ENCODE measurements at places on chromosomes 2 and 18. TPM values are rescaled to one million over a fixed set of nuclear protein-coding genes. Genes with fewer than 3 reads are reported as not detected.

The TUBB8B gene
- total RNA-seq, result not detected

- H3K4me1 ChIP-seq, result peaks cover 80% of the 10 kb centered on the region
- H3K36me3 ChIP-seq, result no peaks in the 10 kb centered on the region
- no peaks in the 10 kb centered on the region for H3K27me3 ChIP-seq
- no peak overlapping the region for H3K4me3 ChIP-seq
- H3K27ac ChIP-seq, result peak overlapping the region; percentile 98
- no peak for DNase-seq
These were observed 3.3 kb downstream of the ACVR1 start for GRCh38 chr2:157872791-157873190.

The HOXD10 gene
- 0.42 TPM for total RNA-seq

The HSBP1L1 gene
- total RNA-seq, result 4.6 TPM

The OSBPL6 gene
- 3.3 TPM for total RNA-seq

The C1QL2 gene
- not detected for total RNA-seq

DNA sequence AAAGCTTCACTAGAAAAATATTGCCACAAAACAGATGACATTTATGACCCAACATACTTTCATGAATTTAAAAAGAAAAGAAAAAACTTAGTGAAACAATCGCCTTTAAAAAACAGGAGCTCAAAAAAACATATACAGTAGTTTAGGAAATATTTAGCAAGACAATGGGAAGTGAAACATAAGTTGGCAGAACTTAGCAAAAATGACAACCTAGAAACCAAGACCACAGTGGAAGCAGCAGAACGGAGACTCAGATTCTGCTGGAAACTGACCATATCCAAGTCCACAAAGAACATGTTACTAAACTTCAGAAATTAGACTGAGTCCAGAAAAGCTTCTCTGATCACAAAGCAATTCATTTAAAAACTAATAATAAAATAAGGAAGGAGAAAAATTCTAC is 41.8 kb upstream of the CTAGE1 start:
- DNase-seq, result no peak
- no peak overlapping the region for H3K4me3 ChIP-seq
- peaks cover 5% of the 10 kb centered on the region for H3K4me1 ChIP-seq
- H3K27me3 ChIP-seq, result no peaks in the 10 kb centered on the region
- H3K36me3 ChIP-seq, result no peaks in the 10 kb centered on the region

- H3K4me3 ChIP-seq, result no peak overlapping the region
- H3K27ac ChIP-seq, result no peak overlapping the region
These were observed 98.7 kb upstream of the POU3F3 start for GRCh38 chr2:104755026-104755878.

DNA sequence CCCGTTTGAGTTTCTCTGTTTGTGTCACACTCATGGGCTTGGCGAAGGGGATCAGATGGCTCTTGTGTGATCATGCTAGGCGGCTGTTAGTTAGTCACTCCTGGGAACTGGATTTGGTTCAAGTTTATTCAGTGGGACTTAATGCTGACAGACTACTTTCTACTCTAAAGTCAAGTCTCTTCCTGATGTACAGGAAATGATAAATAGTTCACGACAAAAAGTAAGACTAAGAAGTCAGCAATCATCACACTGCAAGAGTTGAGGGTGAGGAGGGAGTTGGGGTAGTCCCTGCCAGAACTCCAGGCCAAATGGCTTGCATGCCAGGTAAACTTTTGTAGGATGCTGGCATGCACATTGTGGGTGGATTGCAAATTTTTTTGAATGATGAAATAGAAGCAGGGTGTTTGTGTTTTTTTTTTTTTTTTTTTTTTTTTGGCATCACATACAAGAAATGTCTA is 25.1 kb upstream of the CCL20 start:
- H3K4me1 ChIP-seq, result no peaks in the 10 kb centered on the region
- no peak overlapping the region for H3K4me3 ChIP-seq
- H3K36me3 ChIP-seq, result no peaks in the 10 kb centered on the region
- no peak overlapping the region for H3K27ac ChIP-seq
- H3K27me3 ChIP-seq, result no peaks in the 10 kb centered on the region

The EMILIN2 gene
- 14.2 TPM for total RNA-seq

DNA sequence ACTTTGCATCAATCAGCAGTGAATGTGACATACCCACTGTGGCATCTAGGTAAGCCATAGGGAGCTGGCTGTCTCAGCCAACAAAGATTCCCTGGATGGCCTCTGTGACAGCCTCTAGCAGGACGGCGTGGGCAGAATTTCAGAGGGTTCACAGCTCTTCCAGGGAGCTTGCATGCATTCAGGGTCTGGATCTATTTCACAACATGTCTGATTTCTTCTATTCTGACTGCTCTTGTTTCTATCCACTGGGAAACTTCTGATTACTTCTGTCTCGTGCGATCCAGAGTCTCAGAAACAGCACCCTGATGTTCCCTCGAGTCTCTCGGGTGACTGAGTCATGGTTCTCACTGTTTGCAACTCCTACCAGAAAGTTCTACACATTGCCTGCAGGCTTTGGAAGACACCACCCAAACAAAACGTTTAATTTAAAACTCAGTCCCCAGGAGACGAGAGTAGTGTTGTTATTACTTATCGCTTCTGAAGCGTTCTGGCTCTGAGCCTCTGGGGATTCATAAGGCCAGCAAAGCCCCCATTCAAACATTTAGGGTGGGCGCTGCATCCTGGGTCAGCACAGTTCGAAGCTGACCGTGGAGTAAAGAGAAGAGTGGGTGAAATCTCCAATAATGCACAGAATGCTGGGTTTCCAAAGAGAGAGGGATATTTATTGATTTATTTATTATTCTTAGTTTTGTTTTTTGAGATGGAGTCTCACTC is 41.9 kb upstream of the ODC1 start:
- H3K36me3 ChIP-seq, result no peaks in the 10 kb centered on the region
- no peak for DNase-seq
- no peak overlapping the region for H3K27ac ChIP-seq
- H3K4me3 ChIP-seq, result no peak overlapping the region
- no peaks in the 10 kb centered on the region for H3K4me1 ChIP-seq

- H3K27me3 ChIP-seq, result no peaks in the 10 kb centered on the region
- H3K4me1 ChIP-seq, result no peaks in the 10 kb centered on the region
- H3K4me3 ChIP-seq, result no peak overlapping the region
- peak; percentile 42 for DNase-seq
These were observed 90.8 kb downstream of the CCBE1 start for GRCh38 chr18:59606193-59607077.

The UGP2 gene
- 182 TPM for total RNA-seq

GRCh38 chr2:241668354-241668753 is 18.3 kb downstream of the DTYMK start:
- H3K27me3 ChIP-seq, result no peaks in the 10 kb centered on the region
- no peaks in the 10 kb centered on the region for H3K4me1 ChIP-seq
- H3K36me3 ChIP-seq, result peaks cover 70% of the 10 kb centered on the region
- no peak for DNase-seq

The DCTN1 gene
- 143 TPM for total RNA-seq

DNA sequence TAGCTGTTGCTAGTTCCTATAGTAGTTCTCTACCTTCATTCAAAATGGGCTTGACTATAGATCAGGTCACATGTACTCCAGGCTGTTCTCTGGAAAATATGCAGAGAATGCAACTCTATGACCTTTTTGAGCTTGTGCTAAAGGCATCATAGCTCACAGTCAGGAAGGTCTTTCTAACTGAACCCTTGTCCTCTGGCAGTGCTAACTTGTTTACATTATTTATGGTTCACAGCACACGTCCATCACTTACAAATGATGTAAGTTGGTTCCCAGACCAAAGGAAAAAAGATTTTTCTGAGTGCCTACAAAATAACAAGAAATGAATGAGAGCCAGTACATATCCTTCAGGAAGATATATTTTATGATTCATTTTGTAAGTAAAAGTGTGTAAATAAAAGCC is 236.1 kb downstream of the GCA start:
- no peaks in the 10 kb centered on the region for H3K36me3 ChIP-seq
- no peaks in the 10 kb centered on the region for H3K27me3 ChIP-seq
- H3K4me3 ChIP-seq, result no peak overlapping the region
- no peak overlapping the region for H3K27ac ChIP-seq

- no peak overlapping the region for H3K27ac ChIP-seq
- no peak for DNase-seq
- no peaks in the 10 kb centered on the region for H3K36me3 ChIP-seq
- H3K27me3 ChIP-seq, result peaks cover 34% of the 10 kb centered on the region
- H3K4me1 ChIP-seq, result peaks cover 19% of the 10 kb centered on the region
- H3K4me3 ChIP-seq, result no peak overlapping the region
These were observed 392 bp downstream of the ST8SIA3 start for GRCh38 chr18:57352761-57353136.

The ABHD1 gene
- not detected for total RNA-seq
